ENCODE measurements at places on chromosomes 6 and 20. TPM values are rescaled to one million over a fixed set of nuclear protein-coding genes. Genes with fewer than 3 reads are reported as not detected.

CD93 gene
- total RNA-seq: not detected

GRCh38 chr20:40294747-40295146, 394.3 kb downstream of the MAFB start:
- DNase-seq: no peak

DNA sequence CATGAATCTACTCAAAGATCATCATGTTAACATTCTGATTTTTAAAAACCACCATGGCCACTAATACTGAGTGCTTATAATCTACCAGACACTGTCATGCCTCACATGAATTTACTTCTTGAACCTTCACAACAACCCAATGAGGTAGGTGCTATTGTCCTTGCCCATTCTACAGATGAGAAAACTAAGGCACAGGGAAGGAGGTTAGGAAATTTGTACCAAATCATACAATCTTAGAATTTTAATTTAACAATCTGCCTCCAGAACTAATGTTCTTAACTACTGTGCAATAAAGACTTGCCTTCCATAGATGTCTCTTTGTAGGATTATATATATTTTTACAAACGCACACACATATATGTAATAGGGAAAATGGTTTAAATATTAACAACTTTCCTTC, 269.5 kb downstream of the ALDH8A1 start:
- DNase-seq: no peak

GRCh38 chr6:125100074-125100652, 53.4 kb upstream of the TPD52L1 start:
- no peak for DNase-seq

DNA sequence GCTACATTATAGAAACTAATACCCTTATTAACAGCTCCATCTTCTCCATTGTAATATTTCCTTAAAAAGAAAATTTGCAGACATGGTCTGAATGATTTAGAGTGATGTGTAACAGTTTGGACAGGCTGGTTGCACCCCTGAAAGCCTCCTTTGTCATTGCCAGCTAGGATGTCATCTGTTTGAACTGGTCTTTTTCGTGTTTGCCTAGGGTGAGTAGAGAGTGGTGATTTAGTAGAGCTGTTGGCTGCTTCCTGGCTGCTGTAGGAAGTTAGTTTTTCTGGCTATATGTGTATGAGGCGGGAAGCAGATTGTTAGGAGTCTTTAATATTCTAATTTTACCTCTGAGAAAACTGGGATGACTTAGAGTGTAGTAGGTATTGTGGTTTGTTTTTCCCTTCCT, 101.1 kb downstream of the ZFAND3 start:
- no peak for DNase-seq

- DNase-seq: no peak
Measured at GRCh38 chr6:169811521-169812256, 60.3 kb downstream of the ERMARD start.

GRCh38 chr6:142746524-142746923, 198.5 kb downstream of the HIVEP2 start:
- no peak for DNase-seq

DNA sequence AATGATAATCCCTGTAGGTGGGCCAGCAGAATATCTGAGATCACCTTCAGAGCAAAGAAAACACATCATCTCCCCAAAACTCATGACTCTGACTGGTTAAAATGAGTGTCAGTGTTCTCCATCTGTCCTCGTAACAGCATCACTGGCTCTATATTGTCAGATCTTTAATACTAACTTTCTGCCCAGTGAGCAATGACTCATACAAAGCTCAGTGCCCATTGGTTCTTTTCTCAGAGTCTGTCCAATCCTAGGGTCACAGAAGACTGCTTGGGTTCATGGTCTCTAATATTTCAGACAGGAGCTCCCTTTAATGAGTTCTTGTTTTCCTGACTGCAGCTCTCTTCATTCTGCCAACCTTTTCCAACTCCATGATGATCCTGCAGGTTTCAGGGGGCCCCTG, 36.4 kb downstream of the HLA-DPB1 start:
- DNase-seq: peak; percentile 58

DNA sequence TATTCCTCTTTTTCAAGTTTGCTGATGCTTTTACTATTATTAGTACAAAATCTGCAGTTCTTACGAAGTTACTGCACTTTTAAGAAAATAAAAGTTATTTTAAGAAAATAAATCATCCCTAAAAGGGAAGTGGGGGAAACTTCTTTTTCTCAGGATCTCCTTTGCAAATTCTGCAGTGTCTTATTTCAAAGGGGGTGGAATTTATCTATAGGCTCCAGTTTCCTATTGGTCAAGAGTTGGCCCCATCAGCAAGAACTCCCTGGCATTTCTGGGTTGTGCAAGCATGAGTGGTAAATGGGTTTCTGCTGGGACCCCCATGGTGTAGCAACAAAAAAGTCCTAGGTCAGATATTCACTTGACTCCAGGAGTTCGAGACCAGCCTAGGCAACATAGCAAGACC, 136.3 kb upstream of the PRDM1 start:
- DNase-seq: no peak

GRCh38 chr6:15879371-15880261, 216.8 kb upstream of the DTNBP1 start:
- DNase-seq: peak; percentile 48

DNA sequence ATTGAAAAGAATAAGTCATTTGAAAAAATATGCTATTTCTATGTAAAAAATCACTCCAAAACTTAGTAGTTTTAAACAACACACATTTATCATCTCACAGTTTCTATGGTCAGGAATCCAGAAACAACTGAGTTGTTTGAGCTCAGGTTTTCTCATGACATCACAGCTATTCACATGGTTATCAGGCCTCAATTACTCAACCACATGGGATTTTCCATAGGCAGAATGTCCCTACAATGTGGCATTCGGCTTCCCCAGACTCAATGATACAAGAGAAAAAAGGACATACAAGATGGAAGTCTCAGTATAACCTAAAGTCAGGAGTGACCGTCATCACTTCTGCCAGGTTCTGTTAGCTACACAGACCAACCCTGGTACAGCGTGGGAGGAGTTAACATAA, 3.4 kb upstream of the SLC35D3 start:
- DNase-seq: no peak

GRCh38 chr6:72002415-72002814, 116.1 kb downstream of the RIMS1 start:
- DNase-seq: no peak

- peak; percentile 22 for DNase-seq
Measured at GRCh38 chr6:110233770-110234374, 53.6 kb downstream of the CDC40 start.

NR2E1 gene
- not detected for total RNA-seq

- no peak for DNase-seq
Measured at GRCh38 chr6:78400076-78400475, 467.3 kb upstream of the IRAK1BP1 start.

GRCh38 chr6:166672624-166673206, 45.7 kb upstream of the RPS6KA2 start:
- DNase-seq: no peak

RGS17 gene
- 33.6 TPM for total RNA-seq
